ENCODE measurements at places on chromosomes 12 and 14.

DNA sequence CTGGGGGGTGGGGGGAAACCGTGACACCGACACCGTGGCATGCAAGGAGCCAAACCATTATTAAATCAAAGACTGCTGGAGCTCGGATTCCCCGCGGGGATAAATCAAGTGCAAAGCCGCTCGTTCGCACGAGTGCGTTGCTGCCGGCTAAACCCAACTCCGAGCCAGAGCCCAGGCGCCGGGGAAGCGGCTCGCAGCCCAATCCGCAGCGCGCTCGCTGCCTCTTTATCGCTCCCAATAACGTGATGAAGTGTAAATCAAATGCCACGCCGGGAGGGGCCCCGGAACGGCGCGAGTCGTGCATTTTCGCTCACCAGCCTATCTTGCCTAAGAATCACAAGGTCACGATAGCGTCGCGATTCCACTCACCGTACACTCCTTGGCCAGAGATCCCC lies 1.3 kb downstream of the MDGA2 start:
- DNase-seq = no peak

GRCh38 chr12:131093971-131094830 lies 140.5 kb downstream of the ADGRD1 start:
- DNase-seq = no peak

GRCh38 chr14:73325630-73326299 lies 88.5 kb downstream of the PAPLN start:
- no peak for DNase-seq

DNA sequence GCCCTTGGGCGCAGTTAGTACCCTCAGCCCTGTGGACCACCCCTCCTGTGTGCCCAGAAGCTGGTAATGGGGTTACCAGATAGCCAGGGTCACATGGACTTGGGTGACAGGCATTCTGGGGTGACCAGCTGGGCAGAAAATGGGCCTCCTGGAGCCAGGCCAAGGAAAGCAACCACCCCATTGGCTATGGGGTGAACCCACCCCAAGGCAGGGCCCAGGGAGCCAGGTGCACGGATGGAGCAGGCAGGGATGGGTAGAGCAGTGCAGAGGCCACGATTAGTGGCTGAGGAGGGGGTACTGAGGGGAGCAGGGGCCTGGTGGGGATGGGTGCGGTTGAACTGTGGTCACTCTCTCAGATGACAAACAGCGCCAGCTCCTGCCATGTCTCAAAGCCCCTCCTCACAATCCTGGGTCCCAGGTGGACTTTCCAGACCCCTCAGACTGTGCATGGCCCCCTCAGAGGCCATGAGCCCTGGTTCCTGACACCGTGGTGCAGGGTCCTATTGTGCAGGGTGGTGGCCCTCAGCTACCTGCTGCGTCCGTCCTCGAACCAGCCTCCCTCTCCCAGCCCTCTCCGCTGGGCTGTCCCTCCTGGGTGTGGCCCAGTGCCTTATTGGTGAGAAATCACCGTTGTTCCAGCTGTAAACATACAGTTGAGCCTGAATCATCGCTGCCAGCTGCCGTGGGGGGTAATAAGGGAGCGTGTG lies 23.4 kb upstream of the BEGAIN start:
- peak; percentile 53 for DNase-seq

DNA sequence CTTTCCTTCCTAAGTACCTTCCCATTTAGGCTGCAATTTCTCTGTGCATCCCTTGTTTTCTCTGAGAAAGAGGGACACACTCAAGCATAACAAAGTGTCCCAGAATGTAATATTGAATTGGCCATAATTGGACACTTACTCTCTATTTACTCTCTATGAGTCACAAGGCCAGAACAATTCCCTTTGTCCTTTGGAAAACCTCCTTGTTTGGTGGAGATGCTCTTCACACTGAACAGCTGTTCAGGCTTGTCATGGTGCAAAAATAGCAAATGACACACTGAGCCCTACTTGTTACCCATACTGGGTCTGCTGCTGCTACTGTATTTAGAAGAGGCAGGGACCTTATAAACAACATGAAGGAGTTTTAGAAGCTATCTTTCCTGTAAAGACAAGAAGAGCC lies 1590.5 kb upstream of the TMEM132C start:
- DNase-seq = no peak

DNA sequence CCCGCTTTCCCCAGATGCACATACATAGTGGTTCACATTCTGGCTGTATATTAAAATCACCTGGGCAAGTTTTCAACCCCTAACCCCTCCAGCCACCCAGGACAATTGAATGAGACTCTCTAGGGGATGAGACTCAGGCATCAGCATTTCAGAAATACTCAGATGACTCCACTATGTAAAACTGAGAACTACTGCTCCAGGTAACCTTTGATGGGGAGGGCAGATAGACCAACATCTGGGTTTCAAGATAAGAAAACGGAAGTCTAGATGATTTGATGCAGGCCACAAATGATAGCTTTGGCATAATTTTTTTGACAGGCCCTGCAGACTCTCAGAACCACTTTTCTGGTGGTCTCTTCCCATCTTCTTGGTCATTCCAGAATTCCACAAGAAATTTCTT lies 341.1 kb downstream of the EMP1 start:
- no peak for DNase-seq

DNA sequence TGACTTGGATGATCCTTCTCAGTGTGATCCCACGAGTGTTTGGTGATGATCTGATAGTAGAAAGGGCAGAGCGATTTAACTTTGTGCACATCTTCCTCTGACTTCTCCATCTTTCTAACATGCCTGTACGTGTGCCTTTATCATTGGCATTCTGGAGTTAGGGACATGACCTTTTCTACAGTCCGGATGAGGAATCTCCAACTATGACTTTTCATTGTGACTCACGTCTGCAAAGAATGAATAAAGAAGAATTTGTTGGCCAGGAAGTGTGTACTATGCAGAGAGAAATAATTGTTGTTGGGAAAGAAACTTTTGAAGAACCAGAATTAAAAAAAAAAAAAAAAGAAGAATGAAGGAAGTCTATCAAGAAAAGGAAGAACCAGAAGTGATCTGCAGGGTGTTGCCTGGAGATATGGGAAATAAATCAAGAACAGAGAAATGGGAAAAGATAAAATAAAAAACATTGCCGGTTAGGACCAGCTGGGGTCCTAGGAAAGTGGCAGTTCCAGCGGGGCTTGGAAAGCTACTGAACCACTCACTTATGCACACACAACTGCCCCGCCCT lies 25.3 kb downstream of the PPFIBP1 start:
- DNase-seq = peak; percentile 34

- no peak for DNase-seq
Measured at GRCh38 chr12:107374161-107374840, 281.0 kb upstream of the CRY1 start.

- peak; percentile 71 for DNase-seq
Measured at GRCh38 chr12:123659996-123660727, 10.8 kb upstream of the TCTN2 start.

- no peak for DNase-seq
Measured at GRCh38 chr12:102462795-102463465, 17.4 kb downstream of the IGF1 start.

- DNase-seq = no peak
Measured at GRCh38 chr12:32987512-32987911, 90.9 kb upstream of the PKP2 start.

GRCh38 chr14:90049390-90049789 lies 12.4 kb upstream of the KCNK13 start:
- no peak for DNase-seq

DNA sequence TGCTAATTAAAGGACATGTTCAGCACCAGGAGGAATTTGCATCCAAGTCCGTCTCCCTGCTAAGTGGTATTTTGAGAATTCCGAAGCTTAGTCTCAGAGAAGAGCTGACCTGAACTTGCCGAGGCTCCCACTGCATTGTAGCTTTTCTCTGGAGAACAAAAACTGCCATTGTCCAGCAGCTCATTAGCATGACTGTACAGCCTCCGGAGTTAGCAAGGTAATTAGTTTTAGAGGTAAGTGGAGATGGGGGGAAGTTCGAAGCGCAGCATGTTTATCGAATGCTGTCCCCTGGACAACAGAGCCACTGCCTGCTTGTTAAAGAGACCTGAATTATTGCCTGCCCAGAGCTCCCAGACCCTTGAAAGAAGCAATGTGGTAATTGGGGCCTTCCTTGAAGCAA lies 160.3 kb upstream of the PELI2 start:
- DNase-seq = no peak

GRCh38 chr12:113638460-113638775 lies 166.7 kb upstream of the LHX5 start:
- no peak for DNase-seq

GRCh38 chr12:2561367-2561766 lies 233.4 kb upstream of the FKBP4 start:
- DNase-seq = no peak

DNA sequence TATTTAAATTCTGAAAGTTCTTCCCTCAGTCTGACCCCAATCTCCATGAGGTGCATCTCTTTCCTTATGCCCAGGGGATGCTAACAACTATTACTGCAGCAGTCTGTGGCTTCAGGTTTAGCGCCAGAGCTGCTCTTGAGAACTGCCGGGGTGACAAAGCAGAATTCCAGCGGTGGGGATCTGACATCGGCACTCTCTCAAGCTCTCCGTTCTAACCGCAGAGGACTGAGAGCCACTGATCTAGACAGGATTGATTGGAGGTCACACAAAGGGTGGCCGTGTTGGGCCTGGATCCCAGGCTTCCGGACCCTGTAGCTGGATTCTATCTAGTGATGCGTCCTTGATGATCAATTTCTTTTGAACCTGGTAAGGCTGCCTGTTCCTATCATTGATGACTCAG lies 155.6 kb upstream of the TMEM132C start:
- DNase-seq = no peak

GRCh38 chr12:46402941-46403718 lies 30.6 kb upstream of the SLC38A2 start:
- DNase-seq = no peak

- DNase-seq = no peak
Measured at GRCh38 chr12:92042791-92043531, 102.7 kb downstream of the BTG1 start.

- no peak for DNase-seq
Measured at GRCh38 chr14:100537446-100538350, 49.5 kb downstream of the BEGAIN start.

DNA sequence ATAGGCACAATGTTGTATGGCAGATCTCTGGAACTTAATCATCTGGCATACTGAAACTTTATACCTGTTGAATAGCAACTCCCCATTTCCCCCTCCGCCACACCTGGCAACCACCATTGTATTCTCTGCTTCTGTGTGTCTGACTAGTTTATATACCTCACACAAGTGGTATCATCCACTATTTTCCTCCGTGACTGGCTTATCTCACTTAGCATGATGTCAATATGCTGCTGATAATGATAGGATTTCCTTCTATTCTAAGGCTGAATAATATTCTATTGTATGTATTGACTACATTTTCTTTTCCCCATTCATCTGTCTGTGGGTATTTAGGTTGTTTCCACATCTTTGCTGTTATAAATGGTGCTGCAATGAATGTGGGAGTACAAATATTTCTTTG lies 21.5 kb downstream of the BRMS1L start:
- DNase-seq = no peak

GRCh38 chr12:108369736-108370396 lies 30.8 kb upstream of the CMKLR1 start:
- no peak for DNase-seq

GRCh38 chr14:22545842-22546721 lies 42.9 kb downstream of the DAD1 start:
- DNase-seq = peak; percentile 79

- DNase-seq = no peak
Measured at GRCh38 chr14:89452281-89452680, 35.2 kb upstream of the FOXN3 start.

DNA sequence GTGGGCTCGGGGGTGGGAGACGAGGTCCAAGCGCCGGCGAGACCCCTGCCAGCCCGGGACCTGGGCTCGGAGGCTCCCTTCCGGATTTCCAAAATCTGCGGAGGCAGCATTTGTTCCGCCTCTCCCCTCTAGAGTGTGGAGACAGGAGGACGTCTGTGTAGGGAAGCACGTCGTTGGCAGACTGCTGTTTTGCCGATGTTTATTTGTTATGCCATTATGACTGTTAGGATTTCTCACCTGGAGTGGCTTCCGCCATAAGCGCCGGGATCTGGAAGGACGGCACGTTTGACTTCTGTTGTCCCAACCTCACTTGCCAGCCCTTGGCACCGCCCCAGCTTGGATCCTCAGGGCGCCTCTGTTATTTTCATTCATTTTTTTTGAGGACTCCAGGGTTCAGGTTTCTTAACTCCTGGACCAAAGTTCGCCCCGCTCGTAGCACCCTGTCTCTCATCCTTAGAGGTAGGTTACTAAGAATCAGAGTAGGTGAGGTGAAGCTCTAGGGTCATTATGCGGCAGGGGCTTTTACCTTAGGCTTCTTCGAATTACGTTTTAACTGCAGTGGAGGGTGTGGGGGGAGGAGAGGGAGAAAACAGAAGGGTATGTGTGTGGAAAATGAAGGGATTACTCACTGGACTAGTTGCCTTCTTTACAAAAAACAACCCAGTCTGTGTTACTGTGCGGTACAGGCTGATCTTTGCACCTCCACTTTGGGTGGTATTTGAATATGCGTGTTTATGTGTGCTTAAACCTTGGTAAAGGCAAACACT lies 547 bp upstream of the PYGL start:
- peak; percentile 69 for DNase-seq

- no peak for DNase-seq
Measured at GRCh38 chr12:131090274-131091210, 136.8 kb downstream of the ADGRD1 start.

DNA sequence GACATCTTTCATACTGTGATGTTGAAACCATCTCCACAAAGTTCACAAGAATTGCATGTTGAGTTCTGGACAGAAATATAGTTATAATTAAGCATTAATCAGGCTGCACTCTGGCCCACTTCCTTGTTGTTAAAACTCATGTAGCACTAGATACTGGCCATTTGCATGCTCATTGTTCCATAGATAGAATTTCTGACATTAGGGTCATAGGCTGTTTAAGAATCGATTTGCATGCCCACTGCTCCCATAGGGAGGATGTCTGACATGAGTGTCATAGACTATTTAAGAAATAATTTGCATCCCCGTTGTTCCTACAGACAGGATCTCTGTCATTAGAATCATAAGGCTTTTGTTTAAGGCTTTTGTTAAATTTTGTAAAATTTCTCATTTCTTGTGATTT lies 50.2 kb downstream of the MYF5 start:
- DNase-seq = no peak

- DNase-seq = peak; percentile 37
Measured at GRCh38 chr12:7907009-7907408, 29.0 kb downstream of the SLC2A3 start.

- no peak for DNase-seq
Measured at GRCh38 chr14:99807413-99808153, 14.4 kb downstream of the EML1 start.

DNA sequence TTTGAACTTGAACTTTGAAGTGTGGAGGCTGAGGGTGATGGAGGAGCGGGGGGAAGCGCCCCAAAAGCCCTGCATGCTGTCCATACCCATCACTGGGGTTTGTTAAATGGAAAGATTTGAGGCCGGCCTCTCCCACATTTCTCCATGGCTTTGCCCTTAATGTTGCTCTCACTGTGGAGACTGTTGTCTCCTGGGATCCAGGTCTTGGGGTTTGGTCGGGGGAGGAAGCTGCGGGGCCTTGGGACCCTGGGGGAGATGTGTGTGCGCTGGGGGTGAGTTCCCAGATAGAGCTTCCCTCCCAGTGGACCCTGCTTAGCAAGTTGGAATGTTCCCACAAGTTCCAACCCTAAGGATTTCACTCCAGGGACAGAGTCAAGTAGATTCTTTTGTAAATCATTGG lies 28.0 kb upstream of the LRTM2 start:
- DNase-seq = no peak
